ENCODE measurements at places on chromosomes 7 and 10.

GRCh38 chr10:80196270-80196949 lies 8.9 kb downstream of the ANXA11 start:
- peak; percentile 65 for DNase-seq

GRCh38 chr10:103457176-103457712 lies 1.5 kb downstream of the CALHM1 start:
- no peak for DNase-seq

DNA sequence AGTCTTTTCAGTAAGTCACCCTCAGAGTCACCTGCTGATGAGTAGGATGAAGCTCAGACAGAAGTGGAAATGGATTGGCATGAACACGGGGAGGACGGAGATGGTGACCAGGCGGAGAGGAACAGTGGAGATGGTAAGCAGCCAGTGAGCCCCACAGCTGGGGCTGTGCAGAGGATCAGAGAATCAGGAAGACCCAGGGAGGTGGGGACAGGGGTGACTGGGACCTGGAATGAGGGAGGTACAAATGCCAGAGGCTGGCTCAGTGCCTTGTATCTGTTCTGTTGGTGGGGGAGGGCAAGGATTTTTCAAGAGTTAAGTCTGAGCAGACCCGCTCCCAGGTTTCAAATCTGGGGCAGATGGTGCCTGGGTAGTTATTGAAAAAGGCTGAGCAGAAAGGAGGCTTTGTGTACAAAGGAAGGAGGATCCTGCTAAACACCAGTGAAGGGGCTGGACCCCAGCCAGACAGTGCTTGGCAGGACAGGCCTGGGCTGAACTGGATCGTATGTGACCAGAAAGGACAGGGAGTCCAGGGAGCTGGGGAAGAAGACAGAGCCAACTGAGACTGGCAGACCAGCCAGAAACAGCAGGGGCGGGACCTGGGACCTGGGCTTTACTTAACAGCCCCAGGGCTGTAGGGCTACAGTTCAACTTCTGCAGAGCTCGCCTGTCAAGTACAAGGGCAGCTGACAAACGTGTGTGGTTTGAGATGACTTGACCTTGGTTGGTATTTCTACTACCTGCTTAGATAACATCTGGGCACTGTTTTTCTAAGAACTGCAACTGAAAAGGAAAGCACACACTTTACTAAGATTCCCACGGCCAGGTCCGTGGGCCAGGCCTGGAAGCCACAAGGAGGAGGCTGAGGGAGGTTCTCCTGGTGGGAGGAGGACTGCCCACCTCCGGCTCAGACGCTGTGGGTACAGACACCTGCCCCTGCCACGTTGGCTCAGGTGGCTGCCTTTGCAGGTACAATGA lies 13.2 kb upstream of the FRMPD2 start:
- DNase-seq: no peak

- no peak for DNase-seq
Observed at GRCh38 chr10:68334672-68335467, 2.1 kb upstream of the PBLD start.

DNA sequence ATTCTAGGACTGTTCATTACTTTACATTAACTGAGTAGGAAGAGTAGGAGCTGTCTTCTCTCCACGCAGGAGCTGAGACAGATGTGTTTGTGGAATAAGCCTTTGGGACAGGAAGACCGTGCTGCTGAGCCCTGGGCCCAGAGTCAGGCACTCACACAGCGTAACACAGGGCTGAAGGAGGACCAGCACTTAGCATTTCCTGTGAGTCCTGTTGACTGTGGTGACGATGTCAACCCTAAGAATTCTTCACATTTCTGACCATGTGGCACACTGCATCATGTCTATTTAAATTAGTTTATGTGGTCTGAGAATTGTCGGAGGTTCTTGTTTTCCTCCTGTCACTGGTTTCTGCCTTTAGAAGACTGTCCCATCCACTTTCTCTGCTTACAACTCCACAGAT lies 117.2 kb downstream of the PIP4K2A start:
- DNase-seq: no peak

GRCh38 chr10:125692601-125693523 lies 9.9 kb upstream of the TEX36 start:
- DNase-seq: no peak

DNA sequence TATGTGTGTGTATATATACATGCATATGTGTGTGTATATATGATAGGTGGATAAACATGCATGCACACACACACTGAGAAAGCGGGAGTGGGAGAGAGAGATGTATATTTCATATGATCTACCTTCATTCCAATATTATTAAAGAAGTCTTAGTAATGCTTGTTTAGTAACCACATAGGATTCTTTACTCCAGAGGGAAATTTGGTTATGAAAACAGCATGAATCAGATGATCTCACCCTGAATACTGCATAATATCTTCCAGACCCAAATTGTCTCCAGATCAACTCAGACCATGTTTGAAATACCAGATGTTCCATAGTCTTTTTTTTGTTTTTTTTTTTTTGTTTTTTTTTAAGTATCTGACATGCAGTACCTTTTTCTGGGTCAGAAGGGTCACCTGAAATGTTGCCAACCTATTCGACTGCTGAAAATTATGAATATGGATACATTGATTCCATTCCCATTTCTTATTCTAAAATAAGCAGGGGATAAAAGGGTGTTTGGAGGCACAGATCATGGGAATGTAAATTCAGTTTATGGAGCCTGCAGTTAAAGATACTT lies 17.4 kb downstream of the TES start:
- DNase-seq: no peak

DNA sequence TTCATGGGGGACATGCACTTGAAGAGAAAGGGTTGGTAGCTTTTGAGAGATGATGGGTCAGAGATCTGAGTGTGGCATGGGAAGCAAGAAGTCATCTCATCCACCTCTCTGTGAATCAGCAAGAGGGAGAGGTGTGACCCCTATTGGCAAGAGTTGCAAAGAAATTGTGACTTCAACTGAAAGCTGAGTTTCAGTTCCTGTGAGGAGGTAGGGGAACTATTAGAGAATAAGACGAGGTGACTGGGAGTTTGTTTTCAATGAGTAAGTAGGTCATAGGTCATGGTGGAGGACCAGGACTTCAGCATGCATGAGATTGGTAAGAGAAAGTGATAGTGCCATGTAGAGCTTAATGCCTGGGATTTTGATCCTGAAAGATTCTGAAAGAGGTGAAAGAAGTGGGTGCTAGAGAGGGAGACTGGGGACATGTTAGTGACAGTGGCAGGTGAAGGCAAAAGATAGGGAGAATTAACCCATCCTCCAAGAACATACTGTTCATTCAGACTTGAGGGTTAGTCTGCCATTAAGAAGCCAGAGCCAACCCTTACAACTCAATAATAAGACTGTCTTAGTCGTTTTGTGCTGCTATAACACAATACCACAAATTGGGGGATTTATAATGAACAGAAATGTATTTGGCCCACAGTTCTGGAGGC lies 75.5 kb upstream of the CAPZA2 start:
- DNase-seq: no peak

DNA sequence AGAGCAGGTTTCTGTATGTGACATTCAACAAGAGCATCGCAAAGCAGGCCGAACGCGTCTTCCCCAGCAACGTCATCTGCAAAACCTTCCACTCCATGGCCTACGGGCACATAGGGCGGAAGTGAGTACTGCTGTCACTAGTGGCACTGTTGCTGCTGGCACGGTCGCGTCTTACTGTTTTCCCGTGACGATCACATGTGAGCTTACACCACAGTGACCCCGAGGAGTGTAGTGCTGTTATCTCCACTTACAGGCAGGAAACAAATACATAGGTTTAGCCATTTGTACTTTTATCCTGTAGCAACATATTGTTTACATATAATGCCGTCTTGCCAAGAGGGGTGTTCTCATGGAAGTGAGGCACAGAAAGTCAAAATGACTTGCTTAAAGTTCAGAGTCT lies 25.4 kb downstream of the FBH1 start:
- no peak for DNase-seq

DNA sequence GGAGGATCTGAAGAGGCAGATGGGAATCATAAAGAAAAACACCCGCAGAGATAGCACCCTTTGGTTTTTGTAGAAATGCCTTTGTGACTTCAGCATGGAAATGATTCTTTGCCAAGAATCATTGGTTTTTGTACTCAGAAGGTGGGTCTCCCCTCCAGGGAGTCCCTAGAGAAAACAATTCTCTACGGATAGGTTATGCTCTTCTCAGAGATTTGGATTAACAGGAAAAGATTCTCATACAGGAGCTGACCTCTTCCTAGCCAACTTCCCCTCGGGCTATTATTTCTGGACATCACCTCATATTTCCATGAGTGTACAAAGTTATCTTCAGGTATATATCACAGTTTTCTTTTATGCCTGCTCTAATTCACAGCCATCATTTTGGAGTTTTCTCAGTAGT lies 274.2 kb upstream of the HABP2 start:
- DNase-seq: no peak

DNA sequence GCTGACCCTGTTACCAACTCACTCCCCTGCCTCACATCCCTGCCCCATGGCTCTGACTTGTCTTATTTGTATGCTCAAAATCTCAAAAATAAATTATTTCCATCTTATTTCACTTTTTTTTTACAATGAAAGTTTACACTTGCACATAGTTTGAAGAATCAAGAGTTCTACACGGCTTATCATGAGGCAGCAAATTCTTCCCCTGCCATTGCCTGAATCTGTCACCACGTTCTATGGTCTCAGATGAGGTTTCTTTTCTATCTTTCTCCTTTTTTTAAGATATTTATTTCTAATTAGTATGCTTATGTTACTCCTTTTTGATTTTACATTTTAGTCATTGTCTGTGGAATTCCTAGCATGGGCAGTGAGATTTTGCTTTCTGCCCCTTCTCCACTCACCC lies 28.4 kb downstream of the ARHGAP22 start:
- no peak for DNase-seq

GRCh38 chr7:36147361-36147760 lies 5.7 kb upstream of the EEPD1 start:
- no peak for DNase-seq

- DNase-seq: no peak
Observed at GRCh38 chr10:3034616-3035015, 32.7 kb upstream of the PFKP start.

DNA sequence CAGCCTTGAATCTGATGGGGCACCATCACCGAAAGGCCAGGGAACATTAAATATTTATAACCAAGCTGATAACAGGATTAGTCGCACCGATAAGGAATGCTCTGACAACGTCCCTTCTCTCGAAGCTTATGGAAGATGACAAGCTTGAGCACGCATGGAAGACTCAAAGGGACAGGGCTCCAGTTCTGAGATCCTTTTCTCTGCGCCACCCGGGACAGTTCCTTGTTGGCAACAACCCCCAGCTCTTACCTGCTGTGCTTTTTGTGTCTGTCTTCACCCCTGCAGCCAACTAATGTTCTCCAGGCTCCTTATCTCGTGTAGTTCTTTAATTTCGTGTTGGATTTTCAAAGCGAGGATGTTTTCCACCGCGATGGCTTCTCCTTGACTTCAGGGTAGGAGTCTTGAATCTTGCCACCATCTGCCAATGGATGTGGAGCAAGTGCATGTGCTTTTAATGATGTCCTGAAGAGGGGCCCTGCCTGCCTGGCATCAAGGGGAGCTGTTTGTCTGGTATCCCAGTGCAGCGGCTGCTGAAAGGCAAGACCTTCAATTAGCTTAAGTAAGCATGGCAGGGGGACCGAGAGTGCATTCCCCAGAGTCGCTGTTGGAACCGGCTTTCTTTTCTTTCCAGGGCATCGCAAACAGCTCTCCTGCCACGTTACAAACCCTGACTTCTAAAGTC lies 354 bp upstream of the FERD3L start:
- no peak for DNase-seq

GRCh38 chr10:29389935-29390334 lies 101.1 kb downstream of the LYZL1 start:
- DNase-seq: no peak

DNA sequence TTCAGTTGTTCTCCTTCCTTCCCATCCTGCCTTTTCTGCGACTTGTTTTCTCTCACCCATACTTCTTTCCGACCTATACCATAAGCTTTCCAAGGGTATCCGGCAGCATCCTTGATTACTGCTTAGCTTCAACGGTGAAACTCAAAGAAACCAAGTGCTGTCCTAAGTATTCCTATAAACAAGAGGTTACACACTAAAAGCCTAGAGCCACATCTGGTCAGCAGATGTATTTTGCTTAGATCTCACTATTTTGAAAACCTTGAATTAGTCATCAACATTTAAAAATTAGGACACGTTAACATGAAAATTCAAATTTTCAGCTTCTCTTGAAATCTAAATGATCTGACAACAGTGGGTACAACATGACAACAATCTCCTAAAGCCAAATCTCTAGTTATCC lies 20.0 kb downstream of the ARHGAP21 start:
- DNase-seq: no peak

DNA sequence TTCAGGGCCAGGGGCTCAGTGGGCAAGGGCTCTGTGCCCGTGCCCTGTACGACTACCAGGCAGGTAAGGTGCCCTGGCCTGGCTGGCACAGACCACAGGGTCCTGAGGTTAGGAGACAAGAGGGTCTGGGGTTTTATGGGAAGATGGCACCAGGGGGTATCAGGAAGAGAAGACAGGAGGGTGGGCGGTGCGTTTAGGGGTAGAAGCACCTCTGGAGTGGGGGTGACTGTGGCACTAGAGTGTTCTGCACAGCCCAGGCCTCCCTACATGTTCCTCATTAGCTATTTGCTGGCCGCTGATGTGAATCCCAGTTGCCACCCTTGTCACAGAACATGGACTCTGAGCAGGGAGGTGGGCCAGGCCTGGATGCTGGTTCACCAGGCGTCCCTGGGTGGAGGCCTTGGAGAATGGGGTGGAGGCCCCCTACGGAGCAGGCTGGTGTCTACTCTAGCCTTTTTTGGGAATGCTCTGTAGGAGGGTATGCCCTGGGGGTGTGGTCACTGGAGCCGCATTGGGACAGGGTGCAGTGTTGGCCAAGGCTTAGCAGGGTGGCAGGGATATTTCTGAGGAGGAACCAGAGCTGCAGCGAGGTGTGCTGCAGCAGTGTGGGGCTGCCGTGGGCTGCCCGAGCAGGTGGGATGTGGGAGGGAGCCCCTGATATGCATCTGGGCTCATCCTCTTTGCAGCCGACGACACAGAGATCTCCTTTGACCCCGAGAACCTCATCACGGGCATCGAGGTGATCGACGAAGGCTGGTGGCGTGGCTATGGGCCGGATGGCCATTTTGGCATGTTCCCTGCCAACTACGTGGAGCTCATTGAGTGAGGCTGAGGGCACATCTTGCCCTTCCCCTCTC lies 5.0 kb downstream of the PGAM2 start:
- DNase-seq: no peak

DNA sequence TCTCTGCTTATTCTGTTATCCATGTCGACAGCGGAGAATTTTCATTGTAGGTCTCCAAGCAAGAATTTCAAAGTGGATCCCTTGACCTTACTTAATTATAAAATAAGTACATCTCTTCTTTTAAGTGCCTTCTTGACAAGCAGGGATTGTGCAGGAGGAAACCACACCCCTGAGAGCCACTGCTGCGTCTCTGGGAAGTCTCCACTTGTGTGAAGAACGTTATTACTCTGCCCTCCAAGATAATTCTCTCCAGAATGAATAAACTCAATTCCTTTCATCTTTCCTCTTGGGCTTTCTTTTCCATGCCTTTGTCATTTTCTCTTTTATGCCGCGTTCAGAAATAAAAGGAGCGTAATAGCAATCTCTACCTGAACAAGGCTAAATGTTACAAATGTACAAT lies 1030.9 kb upstream of the LRRTM3 start:
- DNase-seq: no peak

Measured in left renal pelvis (tissue), 4 donors.